Activated naive CD4-positive, alpha-beta T cell treated with anti-CD3 and anti-CD28 coated beads, Interleukin-2, amount 50 U/mL, for 16 hours (primary cell): ENCODE measurements at places on chromosomes 3 and 15.

- DNase-seq = no peak
Measured at GRCh38 chr3:5096336-5097008, 25.6 kb upstream of the ARL8B start.

DNA sequence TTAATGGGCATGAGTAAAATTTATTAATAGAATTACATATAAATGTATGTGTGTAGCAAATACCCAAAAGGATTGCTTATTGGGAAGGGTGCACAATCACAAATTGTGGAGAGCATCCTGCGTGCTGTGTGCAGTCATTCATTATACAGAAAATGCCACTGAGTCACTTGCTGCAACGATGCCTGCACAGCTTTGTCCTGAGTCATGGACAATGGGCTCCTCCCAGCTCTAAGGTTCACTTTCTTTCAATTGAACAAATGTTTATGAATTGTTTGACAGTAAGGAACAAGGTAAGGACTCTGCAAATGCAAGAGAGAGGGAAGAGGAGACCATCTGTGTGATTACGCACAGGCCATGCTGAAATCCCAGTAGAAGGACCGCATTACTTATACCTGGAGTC is 18.7 kb downstream of the CFAP161 start:
- DNase-seq = no peak

DNA sequence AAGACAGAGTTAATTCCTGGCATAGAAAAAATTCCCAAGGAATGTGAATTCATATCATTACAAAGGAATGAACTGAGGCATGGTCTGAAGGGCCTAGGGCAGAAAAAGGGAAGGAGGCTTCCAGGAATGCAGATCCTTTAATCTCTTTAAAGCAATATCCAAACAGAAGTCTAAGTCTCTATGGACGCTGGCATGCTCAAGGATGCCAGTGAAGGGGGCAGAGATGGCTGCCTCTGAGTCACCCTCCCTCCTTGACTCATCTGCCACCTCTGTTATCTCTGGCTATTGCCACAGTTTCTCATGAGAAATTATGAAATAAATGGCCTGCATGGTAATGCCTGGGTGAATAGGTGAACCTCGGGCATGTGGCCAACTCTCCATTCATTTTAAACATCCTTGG is 96.3 kb upstream of the BCL6 start:
- DNase-seq = no peak

DNA sequence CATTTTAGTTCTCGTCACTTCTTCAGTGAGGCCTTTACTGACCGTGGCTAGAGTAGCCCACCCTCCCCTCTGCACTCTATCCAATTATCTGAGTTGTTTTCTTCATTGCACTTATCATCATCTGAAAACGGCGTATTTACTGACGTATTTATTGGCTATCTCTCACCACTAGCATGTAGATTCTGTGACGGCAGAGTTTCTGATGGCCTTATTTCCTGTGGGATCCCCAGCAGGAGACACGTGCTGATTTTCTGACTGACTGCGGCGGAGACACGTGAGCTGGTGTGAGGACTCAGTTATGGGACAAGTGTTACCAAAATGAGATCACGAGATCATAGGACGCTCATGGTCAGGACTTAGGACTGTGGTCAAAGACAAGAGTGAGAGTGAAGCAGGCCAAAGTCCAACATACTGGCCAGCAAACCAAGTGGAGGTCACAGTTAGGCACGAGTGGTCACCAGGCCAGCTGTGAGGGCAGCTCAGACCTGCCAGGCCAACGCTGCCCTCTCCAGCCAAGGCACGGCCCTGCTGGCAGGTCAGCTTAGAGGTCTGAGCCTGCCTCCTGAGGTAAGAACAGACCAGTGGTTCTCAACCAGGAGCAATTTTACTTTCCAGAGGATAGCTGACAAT is 50.6 kb upstream of the BNIP2 start:
- no peak for DNase-seq

GRCh38 chr3:192726385-192726784 is 956 bp downstream of the FGF12 start:
- no peak for DNase-seq

- DNase-seq = no peak
Measured at GRCh38 chr3:164306042-164306441, 772.3 kb downstream of the SI start.

- DNase-seq = no peak
Measured at GRCh38 chr3:25150199-25150598, 277.9 kb upstream of the RARB start.

- no peak for DNase-seq
Measured at GRCh38 chr3:182241766-182242488, 530.2 kb downstream of the SOX2 start.

GRCh38 chr3:170346481-170347392 is 10.8 kb upstream of the SKIL start:
- DNase-seq = no peak

DNA sequence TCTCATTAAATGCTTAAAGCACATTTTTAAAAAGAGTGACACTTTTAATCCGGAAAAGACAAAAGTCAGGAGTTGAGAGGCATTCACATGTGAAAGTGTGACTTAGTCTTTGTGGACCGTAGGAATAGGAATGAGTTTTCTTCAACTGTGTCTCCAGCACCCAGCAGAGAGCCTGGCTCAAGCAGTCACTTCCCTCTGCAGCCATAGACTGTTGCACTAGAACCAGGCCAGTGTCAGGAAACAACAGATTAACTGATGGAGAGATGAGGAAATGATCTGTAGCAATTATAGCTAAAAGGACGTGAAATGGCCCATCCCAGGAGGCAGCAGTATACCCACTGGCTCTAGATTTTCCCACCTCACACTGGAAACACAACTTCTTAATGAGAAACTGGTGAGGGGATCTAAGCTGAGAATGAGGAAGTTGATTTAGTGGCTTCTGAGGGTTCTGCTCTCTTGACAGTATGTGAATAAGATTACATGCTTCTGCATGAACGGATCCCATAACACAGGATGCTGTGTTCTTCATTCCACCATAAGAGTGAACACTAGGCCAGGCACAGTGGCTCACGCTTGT is 19.8 kb downstream of the CFAP92 start:
- no peak for DNase-seq

DNA sequence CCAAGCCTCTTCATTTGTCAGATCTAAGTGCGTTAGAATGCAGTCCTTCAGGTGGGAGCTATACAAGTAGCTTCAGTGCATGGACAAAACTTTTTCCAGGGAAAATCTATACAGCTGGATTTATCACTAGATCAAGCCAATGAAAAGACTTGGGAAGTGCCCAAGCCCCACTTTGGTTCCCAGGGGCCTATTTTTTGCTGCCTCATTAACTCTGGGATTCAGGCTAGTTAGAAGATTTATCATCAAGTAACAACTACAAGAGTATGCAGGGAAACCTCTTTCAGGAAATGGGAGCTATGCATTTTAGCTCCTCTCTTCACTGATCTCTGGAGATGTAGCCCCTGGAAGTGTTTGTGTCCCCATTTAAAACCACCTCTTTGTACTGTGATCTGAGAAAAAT is 908.8 kb downstream of the SQOR start:
- DNase-seq = no peak

DNA sequence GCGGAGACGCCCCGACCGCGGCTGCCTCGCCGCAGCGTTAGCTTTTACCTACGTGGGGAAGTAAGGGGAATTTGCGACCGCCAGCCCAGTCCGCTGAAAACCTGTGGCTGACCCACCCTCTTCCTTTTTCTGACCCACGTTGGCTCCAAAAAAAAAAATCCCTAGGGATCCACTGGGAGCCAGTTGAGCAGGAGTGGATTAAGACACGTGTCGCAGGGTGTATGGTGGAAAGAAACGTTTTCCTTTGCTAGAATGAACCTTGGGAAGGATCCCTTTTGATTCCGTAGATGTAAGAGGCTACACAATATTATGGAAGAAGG is 575 bp upstream of the PCYT1A start:
- no peak for DNase-seq

GRCh38 chr15:64687688-64688087 is 87.7 kb downstream of the RBPMS2 start:
- DNase-seq = no peak
